ENCODE measurements at places on chromosomes 16 and 17.

- H3K27ac ChIP-seq = no peak overlapping the region
- H3K36me3 ChIP-seq = peaks cover 7% of the 10 kb centered on the region
- H3K27me3 ChIP-seq = no peaks in the 10 kb centered on the region
- H3K4me1 ChIP-seq = peaks cover 30% of the 10 kb centered on the region
- no peak overlapping the region for H3K4me3 ChIP-seq
Observed at GRCh38 chr17:40022961-40023541, 7.8 kb downstream of the CSF3 start.

DNA sequence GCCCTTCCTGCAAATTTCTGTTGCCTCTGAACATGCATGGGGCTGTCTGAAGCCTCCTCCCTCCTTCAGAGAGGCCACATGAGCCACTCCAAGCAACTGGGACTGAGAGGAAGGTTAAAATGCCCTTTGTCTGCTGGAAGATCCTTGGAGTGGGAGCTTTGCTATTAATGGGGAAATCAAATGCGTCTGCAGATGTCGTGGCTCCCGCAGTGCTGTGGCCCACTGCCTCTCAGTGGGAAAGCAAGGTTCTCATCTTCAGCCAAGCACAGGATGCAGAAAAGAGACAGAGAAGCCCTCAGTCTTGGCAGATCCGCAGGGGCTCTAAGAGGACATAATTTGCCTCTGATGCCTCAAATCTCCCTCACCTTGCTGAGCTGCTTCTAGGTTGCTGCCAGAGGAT lies 34.8 kb downstream of the PEMT start:
- H3K4me1 ChIP-seq = peaks cover 8% of the 10 kb centered on the region
- no peak overlapping the region for H3K27ac ChIP-seq
- no peak overlapping the region for H3K4me3 ChIP-seq
- no peak for DNase-seq
- no peaks in the 10 kb centered on the region for H3K27me3 ChIP-seq
- H3K36me3 ChIP-seq = no peaks in the 10 kb centered on the region

GRCh38 chr16:51107742-51108141 lies 43.3 kb downstream of the SALL1 start:
- peaks cover 2% of the 10 kb centered on the region for H3K36me3 ChIP-seq
- no peak for DNase-seq
- H3K27me3 ChIP-seq = peaks cover 23% of the 10 kb centered on the region
- no peak overlapping the region for H3K4me3 ChIP-seq

DNA sequence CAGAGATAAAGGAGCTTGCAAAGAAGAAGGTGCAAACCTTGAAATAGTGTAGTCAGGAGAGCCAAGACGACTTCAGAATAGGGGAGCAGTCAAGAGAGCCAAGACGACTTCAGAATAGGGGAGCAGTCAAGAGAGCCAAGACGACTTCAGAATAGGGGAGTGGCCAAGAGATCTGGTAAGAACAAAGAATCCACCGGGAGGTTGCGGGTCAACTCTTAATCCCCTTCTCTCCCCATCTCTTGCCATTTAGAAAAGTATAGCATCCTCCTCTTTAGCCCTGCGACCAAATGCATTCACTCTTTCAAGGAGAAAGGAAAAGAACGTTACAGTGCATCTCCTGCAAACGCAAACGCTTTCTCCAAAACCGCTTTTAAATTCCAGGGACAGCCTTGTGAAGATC lies 713 bp downstream of the KNOP1 start:
- H3K27me3 ChIP-seq = no peaks in the 10 kb centered on the region
- H3K36me3 ChIP-seq = peaks cover 7% of the 10 kb centered on the region
- peaks cover 31% of the 10 kb centered on the region for H3K4me1 ChIP-seq
- peak overlapping the region; percentile 97 for H3K4me3 ChIP-seq

DNA sequence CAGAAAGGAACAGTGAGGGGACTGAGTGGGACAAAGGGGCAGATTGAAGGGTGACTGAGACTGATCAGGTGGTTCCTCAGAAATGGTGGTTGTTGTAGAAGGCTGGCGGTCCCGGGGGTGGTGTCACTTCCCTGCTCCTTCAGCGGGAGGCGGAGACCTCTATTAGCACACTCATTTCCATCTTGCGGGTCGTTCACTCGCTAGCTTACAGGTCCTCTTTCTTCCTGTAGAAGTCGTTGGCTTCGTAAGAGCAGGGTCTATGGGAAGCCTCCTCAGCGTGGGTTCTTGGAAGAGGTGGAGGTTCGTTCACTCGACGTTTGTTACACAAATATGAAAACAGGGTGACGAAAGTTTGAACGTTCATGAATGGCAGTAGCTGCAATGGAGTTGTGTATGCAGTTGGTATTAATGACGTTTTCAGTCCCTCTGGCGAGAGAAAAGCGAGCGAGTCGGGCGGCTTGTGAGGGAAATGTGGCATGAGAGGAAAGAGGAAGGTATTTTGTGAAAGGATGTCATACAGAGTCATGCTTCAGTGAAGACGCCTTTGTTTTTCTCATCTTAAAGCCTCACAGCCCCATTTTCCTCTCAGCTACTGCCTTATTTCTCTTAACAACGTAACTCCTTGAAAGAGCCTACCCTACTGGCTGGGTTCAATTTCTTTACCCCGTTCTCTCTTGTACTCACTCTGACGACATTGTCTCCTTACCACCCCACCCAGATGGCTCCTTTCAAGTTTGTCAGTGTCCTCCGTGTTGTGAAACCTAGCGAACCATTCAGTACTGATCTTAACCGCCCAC lies 667 bp downstream of the EFCAB13 start:
- H3K4me1 ChIP-seq = peaks cover 21% of the 10 kb centered on the region
- H3K27me3 ChIP-seq = no peaks in the 10 kb centered on the region
- peak; percentile 32 for DNase-seq
- peak overlapping the region; percentile 99 for H3K4me3 ChIP-seq
- peak overlapping the region; percentile 95 for H3K27ac ChIP-seq

DNA sequence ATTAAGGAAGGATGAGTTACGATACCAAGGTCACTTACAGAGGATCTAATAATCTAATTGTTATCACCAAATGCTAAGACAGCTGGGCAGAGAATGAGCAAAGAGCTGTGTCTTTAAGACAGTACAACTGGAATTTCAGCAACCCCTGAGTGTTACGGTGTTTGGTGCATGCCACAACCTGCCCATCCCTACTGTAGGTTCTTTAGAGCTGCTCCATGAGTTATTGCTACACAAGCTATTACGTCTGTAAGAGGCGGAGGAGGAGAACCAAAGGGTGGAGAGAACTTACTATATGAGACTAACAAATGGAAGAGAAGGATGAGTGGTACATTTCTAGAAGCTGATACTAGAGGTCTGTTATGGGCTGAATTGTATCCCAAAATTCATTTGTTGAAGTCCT lies 14.2 kb upstream of the C17orf78 start:
- H3K27me3 ChIP-seq = no peaks in the 10 kb centered on the region
- H3K36me3 ChIP-seq = no peaks in the 10 kb centered on the region
- DNase-seq = no peak
- H3K4me3 ChIP-seq = no peak overlapping the region
- no peak overlapping the region for H3K27ac ChIP-seq

DNA sequence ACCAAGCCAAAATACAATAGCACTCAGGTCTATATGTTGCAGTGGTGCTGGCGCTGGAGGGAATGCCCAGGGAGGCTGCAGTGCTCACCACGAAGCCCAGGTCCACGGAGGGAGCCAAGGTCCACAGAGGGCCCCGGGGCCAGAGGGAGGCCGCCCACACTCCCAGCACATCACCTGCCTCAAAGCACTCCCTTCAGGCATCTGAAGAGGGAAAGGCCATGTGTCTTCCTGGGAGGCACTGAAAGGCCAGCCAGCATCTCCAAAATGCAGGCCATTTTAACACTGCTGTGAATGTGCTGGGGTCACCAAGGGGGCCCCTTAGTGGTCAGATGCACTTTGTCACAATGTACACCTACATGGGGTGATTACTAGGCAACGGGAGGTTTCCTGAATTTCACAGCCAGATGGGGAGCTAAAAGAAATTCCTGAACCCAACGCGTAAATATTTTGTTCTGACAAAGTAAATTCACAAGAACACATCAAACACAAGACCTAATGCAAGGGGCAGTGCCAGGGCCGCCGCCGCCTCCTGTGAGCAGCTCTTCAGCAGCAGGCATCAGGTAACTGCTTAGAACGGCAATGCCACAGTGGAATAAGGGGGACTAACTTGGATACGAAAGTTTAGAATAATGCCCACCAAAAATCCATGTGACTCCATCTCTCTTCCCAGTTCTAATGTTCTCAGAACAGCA lies 42.8 kb downstream of the USP22 start:
- DNase-seq = no peak
- H3K27me3 ChIP-seq = no peaks in the 10 kb centered on the region
- H3K27ac ChIP-seq = peak overlapping the region; percentile 90
- no peak overlapping the region for H3K4me3 ChIP-seq
- no peaks in the 10 kb centered on the region for H3K36me3 ChIP-seq

DNA sequence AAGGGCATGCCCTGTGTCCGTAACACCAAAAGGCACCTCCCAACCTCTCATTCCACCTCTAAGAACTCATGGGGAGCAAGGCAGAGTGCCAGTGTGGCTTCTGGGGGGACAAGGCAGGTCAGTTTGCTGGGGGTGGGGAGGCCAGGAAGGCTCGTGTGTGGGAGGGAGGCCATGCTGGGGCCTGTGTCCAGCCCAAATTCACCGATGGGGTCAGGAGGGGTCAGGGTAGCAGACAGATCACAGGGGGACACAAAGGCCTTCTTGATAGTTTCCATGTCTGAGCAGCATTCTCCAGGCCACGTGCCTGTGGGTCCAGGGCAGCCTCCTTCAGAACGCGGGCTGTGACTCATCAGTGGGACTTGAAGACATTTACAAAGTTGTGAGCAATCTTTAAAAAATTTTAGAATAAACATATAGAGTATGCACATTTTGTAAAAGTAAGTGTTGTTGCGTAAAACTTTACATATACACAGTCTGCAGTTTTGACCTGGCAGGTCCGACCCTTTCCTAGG lies 20.9 kb downstream of the SPACA3 start:
- no peak overlapping the region for H3K4me3 ChIP-seq
- H3K27me3 ChIP-seq = peaks cover 69% of the 10 kb centered on the region
- no peaks in the 10 kb centered on the region for H3K4me1 ChIP-seq
- no peak overlapping the region for H3K27ac ChIP-seq
- no peak for DNase-seq

GRCh38 chr16:84239909-84240308 lies at the start of gene KCNG4:
TSS of gene KCNG4 (minus strand) at chr16:84240012. CDS start at chr16:84237485, 2,527 bp downstream.
- peaks cover 57% of the 10 kb centered on the region for H3K27me3 ChIP-seq
- peaks cover 2% of the 10 kb centered on the region for H3K36me3 ChIP-seq
- no peak for DNase-seq
- no peak within 1 kb of the TSS for H3K4me3 ChIP-seq
- H3K4me1 ChIP-seq = no peaks in the 10 kb centered on the region

DNA sequence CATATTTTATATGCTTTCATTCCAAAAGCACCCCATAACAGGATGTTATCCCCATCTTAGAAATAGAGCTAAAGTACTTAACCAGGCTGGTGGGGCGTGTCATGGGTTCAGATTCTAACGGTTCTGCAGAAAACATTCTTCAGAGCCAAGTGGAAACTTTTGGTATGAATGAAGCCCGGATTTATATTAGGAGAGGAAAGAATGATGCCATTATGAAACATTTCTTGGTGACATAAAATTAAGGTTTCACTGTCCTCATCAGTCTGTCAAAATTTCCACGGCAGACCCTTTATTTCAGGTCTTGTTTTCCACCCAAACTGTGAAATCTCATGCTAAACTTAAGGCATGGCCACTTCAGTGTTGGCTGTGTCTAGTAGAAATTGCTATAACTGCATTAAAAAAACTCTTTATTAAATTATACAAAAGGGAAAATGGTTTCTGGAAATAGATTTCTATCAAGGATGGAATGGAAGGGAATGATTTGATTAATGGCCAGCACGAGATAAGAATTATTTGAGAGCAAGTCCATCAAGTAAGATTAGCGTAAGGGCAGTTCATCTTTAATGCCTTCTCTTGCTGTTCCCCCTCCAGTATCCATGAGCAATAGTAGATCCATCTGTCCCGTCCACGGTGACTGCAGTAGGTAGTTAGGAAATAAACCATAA lies 11.7 kb downstream of the PRKCA start:
- H3K4me3 ChIP-seq = no peak overlapping the region
- H3K4me1 ChIP-seq = peaks cover 54% of the 10 kb centered on the region
- no peaks in the 10 kb centered on the region for H3K27me3 ChIP-seq
- peaks cover 5% of the 10 kb centered on the region for H3K36me3 ChIP-seq
- no peak for DNase-seq

DNA sequence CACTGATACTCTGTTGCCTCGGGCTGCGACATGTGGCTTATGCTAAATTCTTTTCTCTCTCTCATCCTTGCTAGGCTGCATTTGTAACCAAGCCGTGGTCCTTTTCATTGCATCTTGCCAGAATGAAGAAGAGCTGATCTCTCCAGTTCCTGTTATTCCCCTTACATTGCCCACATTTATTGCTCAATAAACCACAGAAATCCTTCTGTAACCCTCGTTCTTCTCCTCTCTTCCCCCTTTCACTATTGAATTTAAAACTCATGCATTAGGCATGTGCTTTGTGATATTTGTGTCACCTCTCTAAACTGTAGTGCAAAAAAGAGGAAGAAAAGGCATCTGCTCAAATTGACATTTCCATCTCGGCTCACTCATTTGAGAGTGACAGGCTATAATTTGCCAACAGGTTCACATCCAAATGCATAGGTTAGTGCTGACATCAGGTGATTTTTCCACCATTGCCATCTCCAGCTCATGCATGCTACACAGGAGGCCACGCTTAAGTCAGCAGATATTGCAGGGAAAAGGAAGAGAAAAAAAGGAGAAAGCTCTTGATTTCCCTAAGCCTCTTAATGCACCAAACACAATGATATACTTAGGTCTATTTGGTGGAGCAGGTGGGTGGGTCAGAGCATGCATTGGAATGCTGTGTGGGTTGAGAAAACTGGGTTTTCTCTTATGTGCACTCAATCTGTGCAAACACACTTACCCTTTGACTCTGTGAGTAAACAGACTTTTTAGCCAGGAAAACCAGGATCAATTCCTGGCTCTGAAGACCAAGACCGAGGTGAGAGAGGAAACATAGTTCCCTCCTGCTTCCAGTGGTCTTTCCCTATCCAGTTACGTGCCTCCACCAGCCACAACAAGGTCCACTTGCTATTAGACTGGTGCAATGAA lies 642.7 kb downstream of the HS3ST4 start:
- DNase-seq = no peak
- H3K4me3 ChIP-seq = no peak overlapping the region
- peaks cover 4% of the 10 kb centered on the region for H3K4me1 ChIP-seq
- no peaks in the 10 kb centered on the region for H3K36me3 ChIP-seq

GRCh38 chr16:87310610-87311009 lies 6.6 kb downstream of the C16orf95 start:
- H3K36me3 ChIP-seq = no peaks in the 10 kb centered on the region
- no peak for DNase-seq
- no peaks in the 10 kb centered on the region for H3K27me3 ChIP-seq
- no peak overlapping the region for H3K4me3 ChIP-seq

- H3K4me1 ChIP-seq = no peaks in the 10 kb centered on the region
- no peaks in the 10 kb centered on the region for H3K27me3 ChIP-seq
- no peak for DNase-seq
- H3K27ac ChIP-seq = no peak overlapping the region
- no peak overlapping the region for H3K4me3 ChIP-seq
Observed at GRCh38 chr16:64882078-64882784, 239.6 kb downstream of the CDH11 start.

- H3K4me1 ChIP-seq = peaks cover 6% of the 10 kb centered on the region
- H3K27ac ChIP-seq = peak overlapping the region; percentile 24
- no peaks in the 10 kb centered on the region for H3K27me3 ChIP-seq
- H3K4me3 ChIP-seq = no peak overlapping the region
Observed at GRCh38 chr17:74957935-74958740, 14.4 kb downstream of the HID1 start.

- no peak overlapping the region for H3K27ac ChIP-seq
- no peaks in the 10 kb centered on the region for H3K36me3 ChIP-seq
- H3K4me1 ChIP-seq = no peaks in the 10 kb centered on the region
- H3K27me3 ChIP-seq = no peaks in the 10 kb centered on the region
Observed at GRCh38 chr16:25073854-25074253, 37.7 kb upstream of the LCMT1 start.

GRCh38 chr16:85535352-85536072 lies 77.6 kb upstream of the GSE1 start:
- no peak for DNase-seq
- no peaks in the 10 kb centered on the region for H3K27me3 ChIP-seq
- H3K27ac ChIP-seq = no peak overlapping the region
- peaks cover 2% of the 10 kb centered on the region for H3K36me3 ChIP-seq
- H3K4me3 ChIP-seq = no peak overlapping the region
- no peaks in the 10 kb centered on the region for H3K4me1 ChIP-seq
